Dorsolateral prefrontal cortex (tissue), 122 donors: ENCODE measurements at places on chromosomes 3 and 15.

DNA sequence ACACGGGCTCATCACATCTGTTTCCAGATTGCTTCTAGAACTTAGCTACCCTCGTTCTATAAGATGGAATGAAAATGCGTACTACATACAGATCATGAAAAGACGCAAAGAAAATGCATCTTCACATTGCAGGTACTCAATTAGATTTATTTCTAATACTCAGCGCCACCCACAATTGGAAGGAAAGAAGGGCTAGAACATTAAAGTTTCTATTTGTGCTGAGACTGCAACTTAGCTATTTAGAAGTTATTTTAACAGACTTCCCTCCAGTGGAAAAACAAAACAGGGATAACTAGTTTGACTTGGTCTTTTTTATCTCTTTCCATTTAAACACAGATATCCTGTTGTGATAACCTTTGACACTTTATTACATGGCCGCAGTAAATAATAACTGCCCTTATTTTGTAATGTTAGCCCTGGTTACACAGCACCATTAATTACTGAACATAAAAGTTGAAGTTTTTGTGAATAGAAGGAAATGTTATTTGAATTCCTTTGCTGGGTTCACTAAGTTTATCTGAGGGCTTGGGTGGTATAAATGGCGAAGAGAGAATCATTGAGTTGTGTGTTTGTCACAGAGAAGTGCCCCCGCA is 86.9 kb upstream of the SLC25A26 start:
- no peak for DNase-seq

DNA sequence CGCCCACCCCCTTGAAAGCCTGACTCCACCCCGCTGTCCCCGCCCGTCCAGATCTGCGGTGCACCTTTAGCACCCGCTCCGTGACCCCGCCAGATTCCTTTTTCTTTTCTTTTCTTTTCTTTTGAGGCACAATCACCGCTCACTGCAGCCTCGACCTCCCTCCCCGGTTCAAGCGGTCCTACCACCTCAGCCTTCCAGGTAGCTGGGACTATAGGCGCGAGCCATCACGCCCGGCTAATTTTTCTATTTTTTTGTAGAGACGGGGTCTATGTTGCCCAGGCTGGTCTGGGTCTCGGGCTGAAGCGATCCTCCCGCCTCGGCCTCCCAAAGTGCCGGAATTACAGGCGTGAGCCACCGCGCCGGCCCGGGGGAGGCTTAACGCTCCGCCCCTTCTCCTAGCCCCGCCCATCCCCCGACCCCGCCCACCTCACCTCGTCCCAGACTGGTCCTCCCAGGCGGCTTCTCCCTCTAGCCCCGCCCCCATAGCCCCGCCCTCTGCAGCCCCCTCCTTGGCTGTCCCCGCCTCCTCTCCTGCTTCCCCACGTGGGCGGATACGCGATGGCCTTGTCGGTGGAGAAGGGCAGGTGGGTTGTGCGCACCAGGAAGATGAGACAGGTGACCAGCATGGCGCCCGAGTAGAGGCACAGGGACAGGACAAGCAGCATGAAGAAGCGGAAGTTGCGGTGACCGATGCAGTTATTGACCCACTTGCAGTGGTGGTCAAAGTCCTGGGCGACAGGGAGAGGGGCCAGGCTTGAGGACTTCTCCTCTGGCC is 3.2 kb downstream of the ZDHHC19 start:
- DNase-seq: no peak

DNA sequence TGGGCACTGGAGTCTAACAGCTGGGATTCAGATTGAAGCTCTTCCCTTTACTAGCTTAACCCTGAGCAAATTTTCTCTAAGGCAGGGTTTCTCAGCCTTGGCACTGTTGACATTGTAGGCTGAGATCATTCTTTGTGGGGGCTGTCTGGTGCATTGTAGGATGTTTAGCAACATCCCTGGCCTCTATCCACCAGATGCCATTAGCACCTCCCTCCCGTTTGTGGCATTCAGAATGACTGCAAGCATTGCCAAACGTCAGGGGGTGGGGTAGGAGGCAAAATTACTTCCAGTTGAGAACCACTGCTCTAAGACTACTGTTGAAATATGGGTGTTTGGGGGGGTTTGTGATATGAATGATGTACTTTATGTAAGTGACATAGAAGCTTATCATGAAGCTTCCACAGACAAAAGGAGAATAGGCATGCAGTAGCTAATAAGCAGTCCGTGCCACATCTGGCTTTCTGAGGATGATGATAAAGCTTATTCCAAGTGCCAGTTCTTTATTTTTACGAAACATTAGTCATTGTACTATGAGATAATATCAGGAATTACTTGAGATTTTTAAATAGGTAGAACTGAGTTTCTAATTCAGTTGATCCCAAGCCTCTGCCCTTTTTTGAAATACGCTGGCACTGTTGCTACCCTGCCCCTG is 39.3 kb downstream of the NKIRAS1 start:
- DNase-seq: no peak

GRCh38 chr3:63909431-63909830 is 2.8 kb downstream of the SCAANT1 start:
- no peak for DNase-seq

DNA sequence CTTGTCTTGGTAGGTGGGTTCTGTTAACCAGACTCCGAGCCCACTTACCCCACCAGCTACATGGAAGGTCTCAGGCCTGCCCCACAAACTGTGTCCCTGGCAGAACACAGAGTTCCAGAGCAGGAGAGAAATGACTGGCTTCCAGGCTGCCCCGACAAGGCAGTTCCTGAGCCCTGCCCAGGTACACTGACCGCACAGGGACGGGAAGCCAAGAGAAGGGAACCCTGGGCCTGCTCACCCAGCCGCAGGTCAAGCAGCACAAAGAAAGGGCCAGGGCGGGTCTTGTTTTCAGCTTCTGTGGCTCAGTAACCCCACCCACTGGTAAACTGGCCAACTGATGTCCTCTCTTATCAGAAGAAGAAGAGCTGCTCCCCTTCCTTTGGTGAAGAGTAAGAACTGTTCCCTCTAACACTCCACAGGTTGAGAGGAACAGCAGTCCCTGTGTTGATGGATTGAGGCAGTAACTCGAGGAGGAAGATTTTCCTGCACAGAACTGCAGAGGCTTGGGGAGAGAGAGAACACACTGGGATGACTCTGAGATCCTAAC is 68.4 kb downstream of the CRTC3 start:
- DNase-seq: no peak

DNA sequence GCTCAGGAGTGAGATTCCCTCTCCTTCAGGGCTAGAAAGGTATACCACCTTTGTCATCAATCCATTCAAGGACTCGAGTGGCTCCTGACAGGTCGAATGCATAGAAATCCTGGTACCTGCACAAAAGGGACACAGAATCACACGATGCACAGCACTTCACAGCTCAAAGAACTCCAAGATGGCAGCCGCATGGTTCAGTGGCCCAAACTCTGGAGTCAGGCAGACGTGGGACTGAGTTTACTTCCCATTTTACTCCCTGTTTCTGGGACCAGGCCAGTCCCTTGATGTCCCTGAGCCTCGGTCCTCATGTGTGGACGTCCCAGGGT is 536 bp downstream of the WDR73 start:
- DNase-seq: no peak

GRCh38 chr3:13324835-13325501 is 95.2 kb downstream of the NUP210 start:
- DNase-seq: no peak

DNA sequence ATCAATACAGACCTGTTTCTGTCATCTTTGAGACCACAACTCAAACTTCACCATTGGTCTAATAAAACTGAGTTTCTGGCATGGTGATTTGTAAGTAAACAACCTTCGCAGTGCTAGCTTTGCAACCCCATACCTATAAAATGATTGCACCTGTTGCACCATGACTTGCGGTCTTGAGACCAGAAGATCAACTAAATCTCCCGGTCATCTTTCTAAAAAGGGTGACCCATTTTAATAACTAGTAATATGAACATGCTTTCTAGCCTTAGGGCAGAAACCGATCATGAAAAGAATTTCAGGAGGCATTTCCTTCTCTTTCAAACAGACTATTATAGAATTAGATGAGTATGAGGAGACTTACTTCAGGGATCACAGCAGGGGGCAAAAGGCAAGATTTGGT is 151.9 kb upstream of the ZNF385D start:
- no peak for DNase-seq

GRCh38 chr3:3906171-3906570 is 106.9 kb downstream of the LRRN1 start:
- DNase-seq: no peak

- DNase-seq: no peak
Measured at GRCh38 chr15:60704129-60704528, 225.2 kb upstream of the ICE2 start.

DNA sequence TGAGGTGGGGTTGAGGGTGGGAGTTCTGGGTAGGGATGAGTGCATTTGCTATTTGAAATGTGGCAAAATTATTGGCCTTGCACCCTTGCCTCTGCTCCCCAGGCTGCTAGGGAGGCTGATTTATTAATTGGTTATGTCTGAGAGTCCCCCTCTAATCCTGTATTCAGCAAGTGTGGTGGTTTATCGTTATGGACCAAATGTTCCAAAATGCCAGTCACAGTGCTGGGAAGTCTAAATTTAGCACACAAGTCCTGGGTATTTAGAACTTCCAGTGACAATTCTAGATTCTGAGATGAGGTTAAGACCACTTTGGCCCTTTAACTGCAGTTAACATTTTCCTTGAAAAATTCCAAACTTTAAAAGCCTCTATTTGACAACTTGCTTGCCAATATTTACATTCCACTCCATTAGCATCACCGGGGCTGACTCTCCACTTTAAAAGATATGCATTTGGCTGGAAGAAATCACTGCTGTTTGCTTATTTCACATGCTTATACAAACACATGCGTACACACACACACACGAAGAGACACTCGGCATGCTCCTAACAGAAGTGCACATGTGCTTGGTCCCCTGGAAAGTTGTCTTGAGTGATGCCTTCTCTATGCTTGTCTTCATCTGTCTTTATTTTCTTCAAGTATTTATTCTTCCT is 247.7 kb downstream of the IL20RB start:
- DNase-seq: no peak
